ENCODE measurements at places on chromosomes 12 and 14.

DNA sequence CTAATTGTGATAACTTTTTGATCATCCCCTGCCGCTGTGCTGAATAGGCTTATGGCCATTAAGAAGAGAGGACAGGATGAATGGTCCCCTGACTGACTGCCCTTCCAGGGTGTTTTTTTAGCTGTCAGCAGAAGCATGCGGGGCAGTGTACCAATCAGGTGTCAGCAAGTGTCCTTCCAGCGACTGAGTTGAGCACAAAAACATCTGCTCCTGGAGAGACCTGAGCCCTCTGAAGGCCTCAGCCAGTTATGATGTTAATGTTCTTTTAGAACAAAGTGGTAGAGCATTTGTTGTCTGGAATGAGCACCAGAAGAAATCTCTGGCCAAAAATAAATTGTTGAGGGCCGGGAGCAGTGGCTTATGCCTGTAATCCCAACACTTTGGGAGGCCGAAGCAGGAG, 37.5 kb downstream of the P2RX7 start:
- DNase-seq, result no peak

DNA sequence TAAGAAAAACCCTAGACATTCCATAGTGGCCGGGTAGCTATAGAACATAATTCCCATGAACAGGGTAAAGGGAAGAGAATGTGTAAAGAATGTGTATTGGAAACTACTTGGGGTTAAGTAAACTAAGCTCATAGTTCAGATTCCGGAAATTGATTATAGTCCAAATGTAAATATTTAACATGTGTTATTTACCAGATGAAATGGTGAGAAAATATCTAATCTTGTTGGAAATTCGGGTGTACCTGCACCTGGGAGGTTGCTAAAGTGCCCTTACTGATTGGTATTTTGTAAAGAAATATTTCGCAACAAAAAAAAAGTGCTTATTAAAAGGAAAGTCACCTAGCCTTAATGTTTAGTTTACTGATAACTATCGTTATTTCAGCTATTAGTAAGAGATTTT, 14.4 kb downstream of the RASSF9 start:
- no peak for DNase-seq

- no peak for DNase-seq
These were observed 12.1 kb downstream of the DDX54 start for GRCh38 chr12:113173081-113173698.

GRCh38 chr14:106069804-106070625, 543.6 kb downstream of the TMEM121 start:
- no peak for DNase-seq

- DNase-seq, result no peak
These were observed 59.5 kb downstream of the SEL1L start for GRCh38 chr14:81474148-81474492.

Measured in stimulated activated CD8-positive, alpha-beta memory T cell treated with anti-CD3 and anti-CD28 coated beads, Interleukin-7, amount 100 ng/mL, for 1 hour (primary cell).